ENCODE measurements at places on chromosomes 1 and 21.

- peak; percentile 77 for DNase-seq
These were observed 67.9 kb upstream of the EFHD2 start for GRCh38 chr1:15341634-15342407.

- peak; percentile 9 for DNase-seq
These were observed 3.1 kb downstream of the CHML start for GRCh38 chr1:241637046-241637590.

DNA sequence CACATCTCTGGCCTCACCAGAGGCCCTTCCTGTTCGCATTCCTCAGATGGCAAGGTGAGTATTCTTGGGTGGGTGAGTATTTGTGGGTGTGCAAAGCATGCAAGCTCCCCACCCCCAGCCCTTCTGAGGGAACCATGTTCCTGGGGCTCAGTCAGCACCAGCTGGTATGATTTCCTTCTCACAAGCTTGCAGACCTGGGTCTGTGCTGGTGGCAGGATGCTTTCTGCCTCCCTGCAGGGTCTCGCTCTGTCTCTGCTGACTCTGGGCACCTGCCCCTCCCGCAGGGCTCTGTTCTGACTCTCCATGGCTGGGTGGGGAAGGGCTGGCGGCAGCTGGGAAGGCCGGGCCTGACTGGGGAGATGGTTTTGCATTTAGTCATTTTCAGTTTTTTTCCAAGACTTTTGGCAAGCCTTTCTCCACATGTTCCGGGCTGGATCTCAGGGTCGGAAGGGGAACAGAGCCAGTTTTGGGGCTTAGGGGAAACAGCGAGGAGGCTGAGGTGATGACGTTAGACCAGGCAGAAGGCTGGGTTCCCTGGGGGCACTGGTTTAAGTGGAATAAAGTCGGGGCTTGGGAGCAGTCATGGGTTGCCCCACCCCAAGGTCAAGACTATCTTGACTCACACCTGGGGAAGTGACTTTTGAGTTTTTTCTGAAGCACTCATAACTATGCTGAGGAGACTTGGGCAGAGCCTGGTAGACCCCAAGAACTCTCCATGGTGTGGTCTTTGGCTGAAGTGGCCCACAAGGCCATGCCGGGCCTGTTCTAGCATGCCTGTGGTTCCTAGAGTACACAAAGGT is 6.2 kb downstream of the RASSF5 start:
- DNase-seq: peak; percentile 90

DNA sequence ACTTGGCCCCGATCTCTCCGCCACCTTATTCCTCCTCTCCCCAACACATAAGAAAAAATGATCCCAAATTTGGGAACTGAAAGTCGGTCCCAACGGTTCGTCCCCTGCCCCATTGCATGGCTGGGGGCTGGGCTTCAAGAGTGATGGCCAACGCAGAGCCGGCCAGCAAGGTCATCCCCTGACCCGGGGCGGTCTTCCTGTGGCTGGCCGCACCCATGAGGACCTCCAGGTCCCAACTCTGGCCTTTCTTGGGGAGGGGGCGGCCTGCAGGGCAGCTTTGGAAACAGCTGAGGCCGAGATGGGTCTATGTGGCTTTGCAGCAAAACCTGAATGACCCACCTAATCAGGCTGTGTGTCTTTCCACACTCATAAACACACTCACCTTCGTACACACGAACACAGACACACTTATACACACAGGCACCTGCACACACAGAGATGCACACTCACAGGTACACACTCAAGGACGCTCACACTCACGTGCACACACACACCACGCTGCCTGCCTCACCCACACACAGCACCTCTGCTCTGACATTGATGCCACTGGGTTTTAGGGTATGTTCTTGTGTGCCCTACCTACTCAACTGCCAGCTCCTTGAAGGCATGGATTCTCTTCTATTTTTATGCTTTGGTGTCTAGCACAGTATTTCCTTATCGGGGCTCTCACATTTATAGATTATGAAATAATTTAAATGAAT is 562 bp downstream of the DYNLT5 start:
- DNase-seq: no peak

DNA sequence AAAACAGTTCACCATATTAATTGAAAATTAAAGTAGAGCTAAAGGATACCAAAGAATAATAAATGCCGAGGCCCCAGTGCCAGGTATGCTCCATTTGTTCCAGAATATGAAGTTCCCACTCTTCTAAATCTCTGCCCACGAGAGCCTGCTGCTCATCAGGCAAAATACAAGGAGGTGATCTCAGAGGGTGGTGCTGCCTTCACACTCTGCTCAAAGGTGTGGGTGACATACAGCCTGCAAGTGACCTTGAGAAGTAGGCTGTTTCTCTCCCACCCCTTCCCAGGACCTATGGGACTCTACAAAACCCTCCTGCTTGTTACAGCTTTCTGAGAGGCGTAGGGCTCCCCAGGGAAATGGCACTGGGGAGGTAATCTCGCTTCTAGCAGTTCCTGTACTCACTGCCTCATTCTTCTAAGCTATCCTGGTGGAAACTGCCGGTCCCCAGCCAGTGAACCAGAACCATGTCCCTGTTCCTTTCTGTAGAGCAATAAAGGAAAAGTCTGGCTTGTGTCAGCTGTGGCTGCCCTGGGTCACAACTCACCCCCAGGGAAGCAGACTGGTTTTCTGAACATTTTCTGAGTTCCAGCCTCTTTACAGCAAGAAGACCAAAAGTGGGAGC is 26.9 kb upstream of the DPT start:
- no peak for DNase-seq

- DNase-seq: no peak
These were observed 110.7 kb downstream of the SPATA46 start for GRCh38 chr1:162265983-162266382.

GRCh38 chr1:50783286-50783685 is 176.8 kb downstream of the FAF1 start:
- DNase-seq: no peak

- DNase-seq: no peak
These were observed 54.0 kb downstream of the COLGALT2 start for GRCh38 chr1:183983371-183984105.

- peak; percentile 62 for DNase-seq
These were observed 10.7 kb downstream of the ATP1A4 start for GRCh38 chr1:160161965-160162705.

- DNase-seq: peak; percentile 64
These were observed 919 bp downstream of the CTSS start for GRCh38 chr1:150764617-150765101.

DNA sequence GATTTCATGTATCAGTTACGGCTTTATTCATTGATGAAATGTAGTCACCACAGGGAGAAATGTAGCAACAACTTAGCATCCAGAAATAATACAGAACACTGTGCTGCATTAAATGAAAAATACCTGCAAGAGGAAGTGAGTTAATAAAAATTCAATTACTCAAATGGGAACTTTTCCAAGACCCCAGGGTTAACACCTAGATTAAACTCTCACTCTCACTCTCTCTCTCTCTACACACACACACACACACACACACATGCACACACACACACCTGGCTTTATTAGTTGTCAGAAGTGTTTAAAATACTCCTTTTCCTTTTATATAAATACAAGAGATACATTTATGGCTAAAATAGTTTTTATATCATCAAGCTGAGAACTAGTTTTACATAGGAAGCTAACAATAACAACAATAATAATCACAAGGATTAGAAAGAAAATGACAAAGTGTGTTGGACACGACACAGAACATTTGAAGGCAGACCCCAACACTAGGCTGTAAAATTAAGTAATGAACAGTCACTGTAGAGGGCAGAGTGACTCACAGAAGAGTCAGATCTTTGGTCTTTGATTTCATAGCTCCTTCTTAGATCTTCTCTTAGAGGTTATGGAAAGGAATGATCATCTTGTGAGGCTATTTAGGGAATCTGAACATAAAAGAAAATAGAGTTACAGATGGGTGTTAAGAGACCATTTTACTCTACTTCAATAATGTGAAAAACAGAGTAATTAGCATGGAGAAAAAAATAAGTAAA is 1266.0 kb upstream of the ADGRL2 start:
- no peak for DNase-seq

- no peak for DNase-seq
These were observed 51.2 kb upstream of the STUM start for GRCh38 chr1:226497276-226497833.

- DNase-seq: no peak
These were observed 172.7 kb downstream of the TRIM33 start for GRCh38 chr1:114338191-114338890.

DNA sequence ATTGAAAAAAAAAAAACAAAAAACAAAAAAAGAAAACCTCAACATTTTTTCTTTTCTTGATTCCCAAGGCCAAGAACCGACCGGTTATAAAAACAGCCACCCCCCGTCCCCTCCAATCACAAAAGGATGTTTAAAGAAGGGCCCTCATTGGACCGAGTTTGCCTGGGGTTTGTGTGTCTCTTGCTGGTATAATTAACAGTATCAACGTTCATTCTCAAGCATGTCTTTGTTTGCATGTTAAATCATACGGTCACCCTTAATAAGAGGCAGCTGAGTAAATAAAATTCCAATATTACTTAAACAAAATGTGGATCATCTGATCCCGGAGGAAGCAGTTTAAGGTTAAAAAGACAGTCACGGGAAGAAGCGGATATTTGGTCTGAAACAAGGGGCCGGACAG is 201.1 kb downstream of the PRDM2 start:
- no peak for DNase-seq

DNA sequence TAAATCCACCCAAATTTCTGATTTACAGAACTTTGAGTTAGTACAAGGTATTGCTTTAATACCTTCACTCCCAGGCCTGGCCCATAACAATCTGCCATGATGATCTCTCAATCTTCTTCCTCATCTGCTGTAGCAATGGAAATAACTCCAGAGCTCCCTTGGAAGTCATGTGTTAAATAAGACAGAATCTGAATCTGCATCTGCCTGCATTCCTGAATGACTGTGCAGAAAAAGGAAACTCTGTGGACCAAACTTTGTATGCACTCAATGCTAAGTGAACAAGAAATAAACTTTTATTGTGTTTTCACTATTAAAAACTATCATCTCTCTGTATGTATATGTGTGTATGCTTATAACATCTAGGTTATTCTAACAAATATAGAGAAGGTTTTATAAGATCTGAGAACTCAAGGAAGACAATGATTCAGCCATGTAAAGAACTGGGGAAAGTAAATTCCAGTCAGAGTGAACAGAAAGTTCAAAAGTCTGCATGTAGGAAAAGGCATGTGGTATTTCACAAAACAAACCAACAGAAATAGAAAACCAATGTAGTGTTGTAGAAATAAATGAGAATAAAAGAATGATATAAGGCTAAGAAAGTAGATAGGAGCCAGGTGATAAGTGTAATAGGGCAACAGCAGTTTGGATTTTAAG is 390.2 kb downstream of the USH2A start:
- no peak for DNase-seq

DNA sequence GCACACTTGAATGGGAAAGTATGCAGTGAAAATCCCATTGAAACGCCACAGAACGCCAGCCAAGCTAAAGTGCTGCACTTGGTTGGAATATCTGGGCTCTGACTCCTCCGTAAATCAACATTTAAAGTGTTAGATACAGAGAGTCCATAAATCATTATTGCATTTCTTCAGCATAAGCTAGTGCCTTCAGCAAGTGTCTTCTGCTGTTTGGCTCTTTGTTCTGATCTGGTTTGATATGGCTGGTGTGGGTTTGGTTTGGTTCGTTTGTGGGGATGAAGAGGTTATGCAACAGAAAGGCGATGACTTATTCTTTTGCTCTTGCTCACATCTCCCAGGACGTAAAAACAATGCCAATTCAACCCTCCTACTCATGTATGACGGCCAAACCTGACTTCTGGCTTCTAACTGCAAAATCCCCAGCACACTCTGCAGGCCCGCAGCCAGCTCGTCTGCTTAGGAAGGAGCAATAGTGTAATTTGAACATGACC is 121.8 kb upstream of the ERG start:
- DNase-seq: peak; percentile 96

DNA sequence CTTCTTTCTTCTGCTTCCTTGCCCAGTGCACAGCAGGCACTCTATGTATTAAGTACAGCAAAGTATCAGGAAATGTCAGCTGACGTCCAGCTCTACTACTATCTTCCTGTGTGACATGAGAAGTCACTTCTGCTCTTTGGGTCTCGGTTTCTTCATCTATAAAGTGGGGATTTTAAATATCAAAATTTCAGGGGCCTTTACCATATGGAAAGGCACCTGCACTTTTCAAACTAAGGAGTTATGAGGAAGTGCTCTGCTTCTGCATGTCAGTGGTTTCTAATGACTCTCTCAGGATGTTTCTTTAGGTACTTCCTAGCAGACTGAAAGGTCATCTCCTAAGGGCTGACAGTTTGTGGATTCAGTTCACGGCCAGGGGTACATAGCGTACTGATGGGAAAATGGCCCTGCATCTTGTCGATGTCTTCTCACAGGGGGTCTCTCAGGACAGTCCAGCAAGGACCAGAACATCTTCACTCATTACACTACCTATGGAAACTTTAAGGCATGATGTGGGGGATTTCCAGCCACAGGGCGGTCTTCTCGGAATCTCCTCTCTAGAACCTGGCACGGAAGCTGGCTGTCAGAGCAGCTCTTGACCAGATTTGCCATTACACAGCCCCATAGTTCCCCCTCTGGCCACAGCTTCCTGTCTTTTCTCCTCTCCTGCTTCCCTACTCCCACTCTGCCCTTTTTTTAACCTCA is 42.0 kb upstream of the MTF1 start:
- DNase-seq: no peak

DNA sequence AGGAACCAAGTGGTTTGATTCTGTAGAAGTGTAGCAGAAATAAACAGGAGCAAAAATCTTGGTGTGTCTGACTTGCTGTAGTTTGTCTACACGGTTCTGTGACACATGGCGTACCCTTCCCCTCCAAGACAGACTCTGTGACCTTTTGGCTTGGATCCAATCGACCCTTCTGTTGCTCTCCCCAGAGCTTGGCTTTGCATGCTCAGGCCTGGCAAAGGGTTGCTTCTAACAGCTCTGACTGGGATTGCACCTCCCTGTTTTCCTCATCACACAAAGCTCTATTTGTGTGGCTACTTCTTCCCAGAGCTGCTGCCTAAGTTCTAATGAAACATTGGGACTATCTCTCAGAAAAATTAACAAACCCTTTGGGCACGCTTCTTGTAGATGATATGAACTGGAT is 24.0 kb downstream of the NGF start:
- no peak for DNase-seq

DNA sequence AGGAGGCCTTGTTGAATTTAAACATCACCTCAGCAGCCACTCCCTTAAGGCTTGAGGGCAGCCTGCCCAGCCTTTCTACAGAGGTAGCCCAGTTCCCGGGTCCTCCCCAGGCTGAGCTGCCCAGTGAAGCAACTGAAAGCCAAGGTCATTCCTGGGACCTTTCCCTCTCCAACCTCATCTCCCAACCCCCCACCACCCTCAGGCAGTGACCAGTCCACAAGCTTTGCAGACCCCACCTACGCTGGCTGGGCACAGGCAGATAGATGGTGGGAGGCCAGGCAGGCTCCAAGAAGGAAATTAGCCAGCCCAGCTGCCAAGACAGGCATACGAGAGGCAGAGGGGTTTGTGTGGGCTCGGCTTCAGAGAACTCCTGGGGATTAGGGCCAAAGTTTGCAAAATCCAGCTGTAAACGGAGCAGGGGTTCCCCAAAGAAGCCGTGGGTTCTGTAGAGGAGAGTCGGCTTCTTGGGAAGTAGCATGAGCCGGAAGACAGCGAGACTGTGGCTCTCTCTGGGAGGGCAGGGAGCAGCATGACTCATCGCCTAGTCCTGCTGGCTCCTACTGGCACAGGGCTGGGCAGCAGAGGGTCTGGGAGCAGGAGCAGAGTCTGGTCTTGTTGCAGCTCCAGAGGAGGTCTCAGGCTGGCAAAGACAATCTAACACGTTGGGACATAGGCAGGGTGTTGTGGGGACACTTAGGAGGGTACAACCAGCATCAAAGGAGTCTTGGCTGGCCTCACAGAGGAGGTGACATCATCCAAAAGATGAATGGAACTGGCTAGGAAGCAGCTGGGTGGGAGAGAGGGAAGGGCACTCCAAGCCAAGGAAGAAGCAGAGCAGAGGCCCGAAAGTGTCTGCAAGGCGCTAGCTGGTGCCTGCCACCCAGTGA is 2.8 kb upstream of the ZC3H12A start:
- peak; percentile 97 for DNase-seq
